ENCODE measurements at places on chromosomes 2 and 18.

DNA sequence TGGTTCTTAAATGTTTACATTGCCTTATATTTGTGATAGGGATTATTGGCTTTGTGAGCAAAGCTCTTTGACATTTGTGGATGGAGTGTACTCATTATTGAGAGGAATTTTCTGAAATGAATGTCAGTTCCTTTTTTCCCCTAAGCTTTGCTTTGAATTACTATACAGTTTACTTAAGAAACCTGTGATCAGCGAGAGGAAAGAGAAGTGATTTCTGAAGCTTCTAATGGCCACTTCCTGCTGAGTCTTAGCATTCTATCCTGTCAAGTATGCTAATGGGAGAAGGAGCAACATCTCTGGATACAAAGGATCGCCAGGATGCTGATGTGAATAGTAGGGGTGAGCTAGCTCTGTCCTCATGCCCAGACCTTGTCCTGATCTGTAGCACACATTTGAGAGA, 47.8 kb upstream of the MGAT5 start:
- DNase-seq, result no peak

DNA sequence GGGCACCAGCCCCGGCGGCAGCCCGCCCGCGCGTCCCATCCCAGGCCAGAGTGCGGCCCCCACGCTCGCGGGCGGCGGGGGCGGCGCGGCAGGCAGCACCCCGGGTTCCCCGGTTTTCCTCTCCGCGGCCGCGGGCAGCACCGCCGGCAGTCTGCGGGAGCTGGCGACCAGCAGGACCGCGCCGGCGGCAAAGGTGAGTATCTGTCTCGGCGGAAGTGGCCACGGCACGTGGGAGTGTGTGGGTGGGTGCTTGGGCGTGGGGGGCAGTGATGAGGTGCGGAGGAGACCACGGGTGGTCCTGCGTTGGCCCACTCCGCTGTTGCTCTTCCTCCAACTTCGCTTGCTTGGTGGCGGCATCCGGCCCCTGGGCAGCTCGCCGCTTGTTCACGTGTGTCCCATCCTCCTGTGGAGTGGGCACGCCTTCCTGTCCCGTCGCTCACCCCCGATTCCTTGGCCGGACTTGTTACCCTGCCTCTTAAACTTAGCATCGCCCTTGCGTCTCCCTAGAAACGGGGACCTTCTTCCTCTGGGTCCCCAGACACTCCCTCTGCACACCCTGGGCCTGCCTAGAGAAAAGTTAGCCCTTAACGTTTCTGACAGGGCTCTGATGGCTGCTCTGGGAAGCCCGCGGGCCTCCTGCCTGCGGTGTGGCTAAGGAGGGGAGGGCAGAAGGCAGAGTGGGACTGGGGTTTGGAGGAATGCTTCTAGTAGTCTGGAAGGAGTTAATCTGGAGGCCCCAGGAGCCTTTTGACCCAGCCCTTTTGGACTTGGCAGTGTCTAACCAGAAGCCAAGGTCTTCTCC, 1.1 kb downstream of the SH3RF3 start:
- DNase-seq, result no peak

- DNase-seq, result peak; percentile 64
Measured at GRCh38 chr18:70288851-70289328, at the start of gene SOCS6. Gene SOCS6 (plus strand): TSS chr18:70289045. CDS start chr18:70324669, 35,624 bp downstream.

- DNase-seq, result no peak
Measured at GRCh38 chr18:67421651-67422050, 94.9 kb downstream of the DSEL start.

DNA sequence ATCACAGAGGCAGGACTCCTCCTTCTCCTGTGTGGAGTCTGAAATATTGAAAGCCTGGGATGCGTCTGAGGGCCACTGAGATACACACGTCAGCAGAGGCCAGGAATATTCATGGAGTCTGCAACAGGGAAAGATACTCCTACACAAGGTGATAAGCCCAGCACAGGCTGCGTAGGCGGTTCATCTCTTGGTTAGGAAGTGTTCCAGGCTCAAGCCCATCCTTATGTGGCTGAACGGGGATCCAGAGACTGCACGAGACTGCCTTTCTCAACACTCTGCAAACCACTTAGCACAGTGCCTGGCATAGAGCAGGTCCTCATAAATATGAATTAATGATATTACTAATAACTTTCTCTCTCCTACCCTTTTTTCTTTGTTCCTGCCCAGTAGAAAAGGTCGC, 29.2 kb upstream of the AGPS start:
- DNase-seq, result no peak

- DNase-seq, result no peak
Measured at GRCh38 chr2:214577769-214578168, 166.9 kb downstream of the VWC2L start.

DNA sequence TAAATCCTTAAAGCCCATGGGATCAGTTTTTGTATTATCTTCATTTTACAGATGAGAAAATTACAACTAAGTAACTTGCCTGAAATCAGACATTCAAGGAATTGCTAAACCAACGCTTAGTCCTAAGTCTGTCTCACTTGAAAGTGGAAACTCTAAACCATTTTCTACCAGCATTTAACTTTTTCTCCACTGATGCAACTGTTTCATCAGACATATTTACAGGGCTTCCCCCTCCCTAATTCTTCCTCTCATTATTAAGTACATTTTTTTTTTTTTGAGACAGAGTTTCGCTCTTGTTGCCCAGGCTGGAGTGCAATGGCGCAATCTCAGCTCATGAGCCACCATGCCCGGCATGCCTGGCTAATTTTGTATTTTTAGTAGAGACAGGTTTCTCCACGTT, 88.6 kb downstream of the ACVR1C start:
- DNase-seq, result no peak

GRCh38 chr18:37457341-37457740, 108.3 kb downstream of the CELF4 start:
- no peak for DNase-seq

DNA sequence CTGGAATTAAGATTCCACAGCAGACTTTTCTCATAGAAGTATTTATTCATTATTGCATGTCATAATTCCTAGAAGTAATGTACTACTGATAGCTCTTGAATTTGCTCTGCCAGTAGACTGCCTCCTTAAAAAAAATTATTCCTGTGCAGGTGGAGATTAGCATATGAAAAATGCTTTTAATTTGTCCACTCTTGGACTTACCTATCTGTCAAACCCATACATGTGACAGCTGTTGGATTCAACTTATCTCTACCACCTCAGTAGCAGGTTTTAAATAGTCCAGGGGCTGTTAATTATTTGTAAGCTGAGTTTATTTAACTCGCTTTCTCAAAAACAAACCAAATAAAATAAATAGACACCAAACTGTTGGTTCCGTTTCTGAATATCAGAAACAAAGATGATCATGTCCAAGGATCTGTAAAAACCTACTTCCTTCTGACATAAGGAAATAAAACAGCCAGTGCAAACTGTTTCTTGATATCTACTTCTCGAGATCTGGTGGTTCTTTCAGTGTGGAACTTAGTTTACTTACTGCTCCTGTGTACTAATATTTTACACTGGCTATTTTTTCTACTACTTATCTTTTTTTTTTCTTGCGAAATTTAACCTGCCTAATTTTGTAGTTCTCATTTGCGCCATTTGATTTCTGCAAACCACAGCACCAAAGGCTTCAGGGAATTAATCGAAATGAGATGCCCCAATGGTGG, 44.2 kb downstream of the ZEB2 start:
- DNase-seq, result no peak
